ENCODE measurements at places on chromosomes 4 and X.

DNA sequence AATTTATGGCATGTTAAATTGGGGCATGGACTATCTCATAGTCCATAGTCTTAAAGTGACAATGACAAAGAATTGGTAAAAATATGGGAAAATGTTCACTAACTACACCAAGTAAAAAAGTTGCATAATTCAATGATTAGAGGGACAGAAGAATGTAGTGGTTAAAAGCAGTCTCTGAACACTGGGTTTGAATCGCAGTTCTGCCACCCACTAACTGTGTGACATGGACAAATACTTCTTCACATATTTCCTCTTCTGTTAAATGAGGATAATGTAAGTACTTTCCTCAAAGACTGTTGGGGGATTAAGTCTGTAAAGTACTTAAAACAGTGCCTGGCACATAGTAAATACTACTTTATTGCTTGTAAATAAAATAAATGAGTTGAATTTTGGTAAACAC is 15.3 kb downstream of the COQ2 start:
- DNase-seq: no peak

DNA sequence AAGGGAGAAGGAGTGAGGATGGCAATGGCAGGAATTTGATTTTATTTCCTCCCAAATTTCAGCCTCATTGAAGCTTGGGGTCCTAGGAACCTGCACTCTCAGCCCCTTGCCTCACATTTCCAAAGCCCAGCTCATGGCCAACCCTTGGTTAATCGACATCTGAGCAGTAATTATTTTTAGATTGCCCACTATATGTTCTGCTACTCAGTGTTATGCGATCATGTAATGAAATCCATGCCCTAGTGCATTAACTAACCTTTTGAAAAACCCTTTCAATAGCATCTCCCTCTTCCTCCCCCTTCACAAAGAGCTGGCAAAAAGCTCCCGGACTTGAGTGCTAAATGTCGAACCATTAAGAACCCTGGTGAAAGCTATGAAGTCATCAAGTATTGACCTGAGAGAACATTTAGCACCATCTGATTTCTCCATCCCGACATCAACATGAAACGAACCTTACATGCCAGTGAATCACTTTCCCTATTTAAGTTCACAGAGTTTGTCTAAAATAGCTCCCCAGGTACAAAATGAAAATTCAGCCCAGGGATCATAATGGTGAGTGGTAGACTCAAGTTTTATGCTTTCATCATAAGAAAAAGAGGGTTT is 59.2 kb upstream of the RPS6KA3 start:
- no peak for DNase-seq

DNA sequence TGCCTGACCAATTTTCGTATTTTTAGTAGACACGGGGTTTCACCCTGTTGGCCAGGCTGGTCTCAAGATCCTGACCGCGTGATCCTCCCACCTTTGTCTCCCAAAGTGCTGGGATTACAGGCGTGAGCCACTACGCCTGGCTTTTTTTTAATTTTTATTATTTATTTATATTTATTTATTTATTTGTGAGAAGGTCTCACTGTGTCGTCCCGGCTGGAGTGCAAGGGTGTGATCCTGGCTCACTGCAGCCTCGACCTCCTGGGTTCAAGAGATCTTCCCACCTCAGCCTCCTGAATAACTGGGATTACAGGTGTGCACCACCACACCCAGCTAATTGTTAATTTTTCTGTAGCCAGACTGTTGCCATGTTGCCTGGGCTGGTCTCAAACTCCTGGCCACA is 141.1 kb downstream of the CRLF2 start:
- DNase-seq: no peak

- no peak for DNase-seq
These were observed 60.4 kb downstream of the PPEF2 start for GRCh38 chr4:75841641-75842520.

GRCh38 chr4:85391589-85392410 is 83.2 kb upstream of the ARHGAP24 start:
- DNase-seq: no peak

DNA sequence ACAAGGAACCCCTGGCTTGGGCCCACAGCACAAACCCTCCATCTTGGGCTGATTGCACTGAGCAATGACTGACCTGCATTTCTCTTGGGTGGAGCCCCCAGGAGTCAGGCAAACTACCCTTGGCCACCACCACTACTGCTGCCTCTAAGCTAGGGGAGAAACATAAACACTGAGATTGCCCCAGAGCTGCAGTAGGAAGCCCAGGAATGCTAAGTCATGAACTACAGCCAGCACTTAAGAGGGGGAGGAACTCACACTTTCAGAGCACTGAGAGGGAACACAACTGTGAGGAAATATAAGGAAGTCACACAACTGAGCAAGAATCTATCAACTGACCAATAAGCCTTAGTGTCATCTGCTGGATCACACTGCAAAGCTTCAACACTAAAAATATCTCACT is 111.6 kb upstream of the PPP3CA start:
- no peak for DNase-seq

- no peak for DNase-seq
These were observed 9.2 kb downstream of the PWWP3B start for GRCh38 chrX:106177106-106177981.

DNA sequence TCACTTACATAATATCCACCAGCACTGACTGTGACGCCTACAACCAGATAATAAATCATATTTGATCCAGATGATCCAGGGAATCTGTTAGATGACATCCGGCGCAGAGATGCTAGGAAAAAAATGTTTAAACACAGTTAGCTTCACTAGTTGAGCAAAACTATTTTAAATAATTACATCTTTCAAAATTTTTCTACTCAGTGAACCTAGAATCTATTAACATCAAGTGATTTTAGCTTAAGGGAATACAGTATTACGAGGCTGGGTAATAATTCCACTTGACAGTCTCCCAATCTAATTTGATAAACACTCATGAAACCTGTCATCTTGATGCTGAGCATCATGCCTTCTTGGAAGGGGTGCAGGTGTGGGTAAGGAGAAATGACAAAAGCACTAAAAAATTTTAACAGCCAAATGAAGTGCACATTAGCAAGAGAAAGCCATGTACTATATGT is 4.7 kb downstream of the MGARP start:
- DNase-seq: no peak

DNA sequence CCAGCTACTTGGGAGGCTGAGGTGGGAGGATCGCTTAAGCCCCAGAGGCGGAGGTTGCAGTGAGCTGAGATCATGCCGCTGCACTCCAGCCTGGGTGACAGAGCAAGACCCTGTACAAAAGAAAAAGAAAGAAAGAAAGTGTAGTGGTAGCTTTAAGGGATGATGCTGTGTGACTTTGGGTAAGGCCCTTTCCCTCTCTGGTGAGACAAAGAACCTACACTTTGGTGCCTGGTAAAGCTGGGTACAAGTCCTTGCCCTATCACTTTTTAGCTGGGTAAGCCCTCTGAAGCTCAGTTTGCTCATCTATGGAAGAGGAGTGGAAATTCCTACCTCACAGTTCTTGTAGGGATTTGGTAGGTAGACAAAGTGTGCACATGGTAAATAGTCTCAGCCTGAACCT is 1.7 kb upstream of the IQSEC2 start:
- DNase-seq: no peak

GRCh38 chr4:25862411-25863346 is at the start of gene SEL1L3:
Gene SEL1L3, minus strand, starts transcription at chr4:25862988. Its CDS starts 152 bp downstream, at chr4:25862836.
- peak; percentile 22 for DNase-seq

GRCh38 chr4:6619466-6620255 is 20.8 kb upstream of the MRFAP1 start:
- DNase-seq: no peak

DNA sequence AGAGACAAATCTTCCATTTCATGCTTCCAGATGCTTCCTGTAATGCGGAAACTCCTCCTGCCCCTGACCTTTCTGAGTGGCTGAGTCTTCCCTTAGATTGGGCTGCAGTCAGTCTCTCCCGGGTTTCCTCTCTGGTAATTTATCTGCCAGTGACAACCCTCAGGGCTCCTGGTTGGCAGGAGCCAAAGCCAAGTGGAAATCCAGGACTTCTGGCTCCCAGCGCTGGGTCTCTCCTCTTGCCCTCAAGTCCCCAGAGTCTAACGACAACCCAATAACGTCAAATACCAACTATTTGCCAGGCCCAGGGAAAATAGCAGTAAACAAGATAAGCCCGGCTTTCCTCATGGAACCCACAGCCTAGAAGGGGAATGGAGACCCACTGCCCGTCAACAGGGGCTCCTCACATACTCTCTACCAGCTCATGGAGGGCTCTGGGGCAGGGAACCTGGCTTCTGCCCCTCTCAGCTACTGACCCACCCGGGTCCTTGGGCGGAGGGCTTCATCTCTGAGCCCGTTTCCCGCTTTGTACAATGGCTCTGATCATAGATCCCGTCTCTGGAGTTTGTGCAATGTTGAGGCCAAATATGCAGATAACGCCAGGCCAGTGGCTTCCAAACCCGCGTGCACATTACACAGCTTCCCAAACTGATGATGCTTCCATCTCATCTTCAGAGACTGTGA is 1.1 kb upstream of the TBC1D14 start:
- DNase-seq: no peak

GRCh38 chrX:96407072-96407471 is 277.6 kb upstream of the DIAPH2 start:
- DNase-seq: no peak

Data from large intestine (tissue), 12 donors.